Hypothalamus (tissue), 51 donors: ENCODE measurements at places on chromosomes 13 and 19.

DNA sequence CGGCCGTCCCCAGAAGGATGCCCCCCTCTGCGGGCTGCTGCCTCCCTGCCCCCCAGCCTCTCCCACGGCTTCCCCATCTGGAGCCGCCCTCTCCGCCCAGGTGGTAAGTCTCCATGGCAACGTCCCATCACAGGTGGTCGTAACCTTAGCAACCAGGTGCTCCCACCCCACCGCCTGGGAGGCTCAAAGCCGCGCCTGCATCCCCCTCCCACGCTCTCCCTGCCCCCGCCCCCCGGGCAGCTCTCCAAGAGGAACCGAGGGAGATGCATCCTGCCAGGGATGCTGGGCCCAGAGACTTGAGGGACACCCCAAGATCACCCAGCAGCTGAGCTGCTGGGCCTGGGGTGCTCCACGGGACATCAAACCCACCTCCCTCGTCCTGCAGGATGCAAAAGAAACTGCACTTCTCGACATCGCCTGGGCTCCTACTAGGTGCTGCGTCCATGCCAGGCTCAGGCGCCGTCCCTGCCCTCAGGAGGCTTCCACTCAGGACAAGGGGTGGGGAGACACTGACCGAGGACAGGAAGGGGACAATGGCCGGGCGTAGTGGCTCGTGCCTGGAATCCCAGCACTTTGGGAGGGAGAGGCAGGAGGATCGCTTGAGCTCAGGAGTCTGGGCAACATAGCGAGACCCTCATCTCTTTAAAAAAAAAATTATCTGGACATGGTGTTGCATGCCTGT, 5.0 kb upstream of the LINGO3 start:
- no peak for DNase-seq

DNA sequence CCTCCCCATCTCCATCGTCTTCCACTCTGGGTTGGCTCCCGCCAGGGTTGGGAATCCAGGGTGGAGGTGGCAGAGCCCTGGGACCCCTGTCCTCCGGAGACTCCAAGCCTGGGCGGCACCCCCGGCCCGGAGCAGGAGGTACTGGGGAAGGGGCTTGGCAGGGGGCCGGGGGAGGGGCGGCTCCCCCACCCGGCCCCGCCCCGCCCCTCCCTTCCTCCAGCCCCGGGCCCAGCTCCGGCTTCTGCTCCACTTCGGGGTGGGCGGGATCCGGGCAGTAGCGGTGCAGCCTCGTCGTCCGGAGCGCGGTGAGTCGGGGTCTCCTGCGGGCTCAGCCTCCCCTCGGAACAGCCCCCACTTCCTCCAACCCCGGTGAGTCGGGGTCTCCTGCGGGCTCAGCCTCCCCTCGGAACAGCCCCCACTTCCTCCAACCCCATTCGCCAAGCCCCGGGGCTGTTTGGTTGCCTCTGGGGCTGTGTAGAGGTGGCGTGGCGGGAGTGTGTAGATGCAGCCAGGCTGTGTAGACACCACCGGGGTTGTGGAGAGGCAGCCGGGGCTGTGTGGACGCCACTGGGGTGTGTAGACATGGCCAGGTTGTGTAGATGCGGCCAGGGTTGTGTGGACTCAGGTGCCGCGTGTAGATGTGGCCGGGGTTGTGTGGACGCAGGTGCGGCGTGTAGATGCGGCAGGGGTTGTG, at the start of gene TMPRSS9:
TSS of gene TMPRSS9 (plus strand) at position 274 of the 694 bp plus-strand sequence. CDS start 29,521 bp downstream, outside the sequence.
- no peak for DNase-seq

DNA sequence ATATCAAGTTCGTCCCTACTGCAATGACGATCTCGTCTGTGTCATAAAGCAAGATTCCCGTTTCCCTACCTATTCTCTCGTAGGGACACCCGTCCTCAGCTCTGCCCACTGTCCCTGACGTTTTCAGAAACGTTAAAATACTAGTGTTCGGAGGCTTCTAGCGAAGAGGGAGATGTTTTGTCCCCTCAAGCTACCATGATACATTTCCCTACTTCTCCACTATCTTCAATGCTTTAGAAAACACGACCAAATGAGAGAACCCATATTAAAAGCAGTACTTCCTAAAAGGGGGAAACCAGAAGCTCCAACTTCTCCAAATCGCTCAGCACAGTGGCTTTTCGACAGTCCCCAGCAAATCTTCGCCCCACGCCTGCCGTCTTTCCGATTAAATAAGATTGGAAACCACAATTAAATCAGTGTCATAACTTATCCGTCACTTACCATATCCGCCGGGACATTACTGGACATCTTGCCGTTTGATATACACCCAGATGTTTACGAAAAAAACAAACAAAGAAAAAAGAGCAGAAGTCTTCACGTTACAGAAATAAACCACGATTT, 1.3 kb downstream of the UBL3 start:
- peak; percentile 13 for DNase-seq

GRCh38 chr19:36215276-36216123, 594 bp downstream of the ZNF146 start:
- no peak for DNase-seq

DNA sequence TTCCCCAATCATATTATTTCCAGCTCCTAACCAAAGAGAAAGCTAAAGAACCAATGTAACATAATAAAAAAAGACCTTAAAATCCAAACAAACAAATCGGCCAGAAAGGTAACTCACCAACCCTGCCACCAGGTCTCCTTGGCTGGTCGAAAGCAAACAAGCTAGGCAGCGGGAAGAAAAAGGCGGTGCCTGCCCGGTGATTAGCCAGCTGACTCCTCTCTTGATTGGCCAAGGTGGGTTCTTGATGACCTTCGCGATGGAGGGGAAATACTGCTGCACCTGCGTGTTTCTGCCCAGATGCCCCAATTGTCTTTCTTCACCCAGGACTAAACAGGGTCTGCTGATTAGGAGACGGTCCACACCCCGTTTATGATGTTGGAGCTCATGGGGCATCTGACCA, at the start of gene NLRP11:
TSS of gene NLRP11 (minus strand) at position 154 of the 400 bp plus-strand sequence. CDS start 13,825 bp downstream, outside the sequence.
- no peak for DNase-seq

DNA sequence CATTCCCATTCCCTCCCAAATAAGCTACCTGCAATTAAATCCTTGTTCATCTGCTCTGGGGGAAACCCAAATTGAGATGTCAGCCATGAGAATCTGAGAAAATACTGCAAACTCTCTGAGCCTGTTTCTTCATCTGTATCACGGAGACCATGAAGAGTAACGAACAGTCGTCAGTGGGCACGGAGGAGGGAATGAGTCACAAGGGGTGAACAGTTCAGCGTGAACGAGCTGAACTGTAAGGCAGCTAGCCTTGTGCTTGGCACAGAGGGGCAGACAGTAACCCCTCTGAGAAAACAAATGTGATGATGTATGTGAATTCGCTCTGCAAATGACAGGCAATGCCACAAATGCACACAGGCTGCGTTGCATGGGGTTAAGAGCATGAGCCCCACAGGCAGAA, 288.7 kb downstream of the FOXO1 start:
- no peak for DNase-seq

DNA sequence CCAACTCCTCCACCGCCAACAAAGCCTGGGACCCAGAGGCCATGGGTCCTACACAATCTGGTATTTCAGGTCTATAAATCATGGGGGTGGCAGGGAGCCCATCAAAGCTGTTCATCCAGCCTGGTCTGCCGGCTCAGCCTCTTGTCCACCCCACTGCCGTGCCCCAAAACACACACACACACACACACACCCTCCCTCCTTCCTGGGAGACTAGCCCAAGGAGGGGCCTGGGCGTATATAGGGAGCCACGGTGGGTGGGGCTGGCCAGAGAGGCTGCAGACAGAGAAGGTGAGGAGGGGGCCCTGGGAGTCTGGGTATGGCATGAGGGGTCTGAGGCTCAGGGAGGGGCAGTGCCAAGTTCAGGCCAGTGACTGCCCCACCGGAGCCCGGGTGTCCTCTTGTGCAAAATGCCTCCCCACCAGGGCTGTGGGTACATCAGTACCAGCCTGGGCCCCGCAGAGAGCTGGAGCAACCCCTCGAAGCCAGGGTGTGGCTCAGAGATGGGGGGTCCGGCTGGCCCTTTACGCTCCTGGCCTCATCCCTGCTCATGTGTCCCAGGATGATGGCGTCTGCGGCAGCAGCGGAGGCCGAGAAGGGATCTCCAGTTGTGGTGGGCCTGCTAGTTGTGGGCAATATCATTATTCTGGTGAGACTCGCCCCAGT, at the start of gene UPK1A:
TSS of gene UPK1A (plus strand) at position 267 of the 663 bp plus-strand sequence. CDS start at position 563, 296 bp downstream.
- no peak for DNase-seq

- no peak for DNase-seq
Measured at GRCh38 chr13:99967498-99967868, 4.1 kb downstream of the ZIC5 start.

DNA sequence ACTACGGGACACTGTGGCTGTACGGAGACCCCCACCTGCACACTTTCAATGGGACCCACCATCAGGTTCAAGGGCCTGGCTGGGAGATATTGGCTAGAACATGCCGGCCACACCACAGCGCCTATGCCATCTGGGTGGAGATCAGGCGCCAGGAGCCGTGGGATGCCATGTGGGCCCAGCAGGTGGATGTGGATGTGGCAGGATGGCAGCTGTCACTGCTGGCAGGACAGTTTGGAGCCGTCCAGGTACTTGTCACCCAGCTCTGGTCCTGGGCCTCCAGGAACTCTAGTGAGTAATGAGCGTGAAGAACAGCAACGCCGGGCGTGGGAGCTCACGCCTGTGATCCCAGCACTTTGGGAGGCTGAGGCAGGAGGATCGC, 15.7 kb upstream of the FXYD3 start:
- DNase-seq = no peak

DNA sequence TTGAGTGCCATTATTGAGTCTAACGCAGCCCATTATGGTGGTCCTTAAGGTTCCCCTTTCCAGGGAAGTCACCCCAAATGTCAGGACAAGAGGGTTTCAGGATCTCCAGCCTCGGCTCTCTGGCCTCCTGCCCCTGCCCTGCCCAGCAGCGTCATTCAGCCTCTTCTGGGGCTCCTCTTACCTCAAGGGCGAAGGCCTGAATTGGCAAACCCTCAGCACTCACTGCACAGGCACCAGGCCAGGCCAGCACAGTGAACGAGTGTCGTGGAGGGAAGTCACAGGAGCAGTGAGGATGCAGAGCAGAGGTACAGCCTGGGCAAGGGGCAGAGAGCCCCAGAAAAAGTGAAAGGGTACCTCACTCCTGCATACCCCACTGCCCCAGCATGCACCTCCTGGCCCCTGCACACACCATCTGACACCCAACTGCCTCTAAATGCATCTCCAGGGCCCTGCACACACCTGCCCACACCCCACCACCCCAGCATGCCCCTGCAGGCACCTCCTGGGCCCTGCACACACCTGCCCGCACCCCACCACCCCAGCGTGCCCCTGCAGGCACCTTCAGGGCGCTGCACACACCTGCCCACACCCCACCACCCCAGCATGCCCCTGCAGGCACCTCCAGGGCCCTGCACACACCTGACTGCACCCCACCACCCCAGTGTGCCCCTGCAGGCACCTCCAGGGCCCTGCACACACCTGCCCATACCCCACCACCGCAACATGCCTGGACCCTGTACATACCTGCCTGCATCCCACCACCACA, 19.8 kb downstream of the SLC25A42 start:
- DNase-seq = no peak

- DNase-seq = no peak
Measured at GRCh38 chr13:75357576-75358289, 124.2 kb downstream of the TBC1D4 start.

DNA sequence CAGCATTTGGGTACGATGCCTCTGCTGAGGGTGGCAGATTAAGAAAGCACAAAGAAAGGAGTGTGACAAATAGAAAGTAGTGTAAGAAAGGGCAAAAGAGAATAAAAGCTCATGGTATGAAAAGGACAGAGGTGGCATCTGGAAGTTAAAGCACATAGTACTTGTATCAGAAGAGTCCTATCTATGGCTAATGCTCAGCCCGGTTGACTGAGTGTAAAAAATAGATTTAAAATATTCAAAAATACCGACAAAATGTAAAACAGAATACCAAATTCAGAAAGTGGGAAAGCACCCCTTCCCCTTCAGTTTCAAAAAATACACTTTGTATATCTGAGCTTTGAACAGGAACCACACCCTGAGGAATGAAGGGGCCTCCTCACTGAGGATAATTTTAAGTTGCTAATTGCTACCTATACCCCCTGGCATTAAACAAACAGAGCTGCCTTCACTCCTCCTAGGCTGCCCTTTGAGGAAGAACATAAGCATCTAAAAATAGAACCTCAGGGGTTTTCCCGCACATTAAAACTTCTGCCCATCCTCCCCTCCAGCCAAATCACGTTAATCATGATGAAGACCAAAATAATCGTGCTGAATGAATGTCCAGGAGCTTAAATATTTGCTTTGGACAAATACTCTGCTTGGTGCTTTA, 43.3 kb downstream of the DLEU7 start:
- no peak for DNase-seq

- DNase-seq = no peak
Measured at GRCh38 chr19:35074426-35075201, 33.1 kb downstream of the HPN start.

- no peak for DNase-seq
Measured at GRCh38 chr13:99153219-99153618, 47.4 kb upstream of the UBAC2 start.

- no peak for DNase-seq
Measured at GRCh38 chr13:81302677-81303076, 961.8 kb upstream of the SPRY2 start.

DNA sequence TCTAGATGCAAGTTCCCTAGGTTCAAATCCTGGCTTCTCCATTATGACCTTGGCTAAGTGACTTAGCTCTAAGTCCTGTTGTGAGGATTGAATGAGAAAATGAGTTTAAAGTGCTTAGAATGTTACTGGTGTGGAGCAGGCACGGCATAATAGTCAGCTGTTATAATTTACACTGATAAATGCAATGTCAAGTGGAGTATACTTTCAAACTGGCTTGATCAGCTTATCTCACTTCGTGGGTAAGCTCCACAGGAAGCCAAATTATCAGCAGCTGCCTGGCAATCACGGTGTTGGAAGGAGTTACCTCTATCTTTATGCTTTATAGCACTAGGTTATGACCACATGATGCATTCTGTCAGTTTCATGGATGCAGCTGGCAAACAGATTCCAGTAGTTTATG, 272.8 kb downstream of the OLFM4 start:
- DNase-seq = no peak

DNA sequence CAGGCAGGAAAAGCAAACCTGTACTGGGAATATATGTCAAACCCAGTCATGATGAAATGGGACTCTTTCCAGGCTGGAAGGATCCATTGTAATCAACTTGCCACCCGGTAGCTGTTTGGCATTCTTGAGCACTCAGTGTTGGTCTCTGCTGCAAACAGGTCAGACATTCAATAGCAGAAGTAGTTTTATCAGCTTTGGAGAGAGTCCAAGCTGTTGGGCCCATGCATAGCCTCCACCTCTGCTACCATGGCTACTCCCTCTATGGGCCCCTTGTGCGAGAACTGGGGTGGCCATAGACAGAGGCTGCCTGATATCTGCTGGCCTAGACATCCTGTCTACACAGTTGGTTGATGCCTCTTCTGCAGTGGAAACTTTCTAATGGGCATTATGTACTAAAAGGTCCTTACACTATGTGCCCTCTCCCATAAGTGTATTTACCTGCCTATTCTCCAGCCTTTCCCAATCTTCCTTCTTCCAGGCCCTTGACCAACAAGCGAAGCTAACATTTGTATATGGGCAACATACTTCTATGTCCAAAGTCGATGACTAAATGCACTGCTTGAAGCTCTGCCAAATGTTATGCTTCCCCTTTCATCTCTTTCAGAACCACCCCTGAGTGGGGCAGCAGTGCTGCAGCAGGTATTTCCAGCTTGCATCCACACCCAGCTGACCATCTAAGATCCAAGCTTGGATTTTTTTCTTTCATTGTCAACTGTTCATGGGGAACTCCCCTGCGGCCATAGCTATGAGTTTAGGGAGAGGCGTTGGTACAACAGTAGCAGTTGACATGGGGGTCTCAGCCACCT, 5.3 kb upstream of the RNF6 start:
- no peak for DNase-seq

GRCh38 chr13:49319551-49319950, 71.8 kb downstream of the CDADC1 start:
- DNase-seq = no peak

- DNase-seq = no peak
Measured at GRCh38 chr19:13238891-13239534, 88.8 kb downstream of the IER2 start.
